ENCODE measurements at places on chromosomes 3 and 15. TPM values are rescaled to one million over a fixed set of nuclear protein-coding genes. Genes with fewer than 3 reads are reported as not detected.

GRCh38 chr3:115652738-115653137 is 29.4 kb downstream of the GAP43 start:
- H3K36me3 ChIP-seq: no peaks in the 10 kb centered on the region
- H3K27ac ChIP-seq: no peak overlapping the region
- no peak overlapping the region for H3K4me3 ChIP-seq
- DNase-seq: no peak
- no peaks in the 10 kb centered on the region for H3K4me1 ChIP-seq
- H3K27me3 ChIP-seq: no peaks in the 10 kb centered on the region

CLSTN2 gene
- 12.0 TPM for total RNA-seq

DNA sequence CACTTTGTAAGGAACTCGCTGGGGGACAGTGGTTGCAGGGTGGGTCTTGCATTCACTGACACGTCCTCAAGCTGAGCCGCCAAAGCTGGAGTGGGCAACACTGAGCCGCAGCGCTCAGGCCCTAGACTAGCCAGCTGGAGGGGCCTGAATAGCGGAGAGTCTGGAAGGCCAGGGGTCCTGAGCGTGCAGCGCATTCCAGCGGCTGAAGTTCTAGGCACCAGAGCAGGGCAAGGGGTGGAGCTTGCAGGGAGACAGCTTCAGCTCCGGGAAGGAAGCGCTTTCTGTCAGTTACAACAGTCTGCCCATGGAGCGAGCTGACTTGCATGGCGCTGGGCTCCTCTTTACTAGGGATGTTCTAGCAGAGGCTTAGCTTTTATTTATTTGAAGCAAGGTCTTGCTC is 2.7 kb downstream of the MAP6D1 start:
- peak; percentile 14 for DNase-seq
- no peaks in the 10 kb centered on the region for H3K4me1 ChIP-seq
- H3K36me3 ChIP-seq: no peaks in the 10 kb centered on the region
- no peaks in the 10 kb centered on the region for H3K27me3 ChIP-seq

GRCh38 chr15:101613130-101614000 is 38.8 kb downstream of the TM2D3 start:
- H3K27me3 ChIP-seq: no peaks in the 10 kb centered on the region
- DNase-seq: peak; percentile 91
- H3K4me3 ChIP-seq: no peak overlapping the region
- no peaks in the 10 kb centered on the region for H3K4me1 ChIP-seq
- no peak overlapping the region for H3K27ac ChIP-seq
- no peaks in the 10 kb centered on the region for H3K36me3 ChIP-seq

TPRG1 gene
- 2.7 TPM for total RNA-seq

- no peaks in the 10 kb centered on the region for H3K4me1 ChIP-seq
- H3K36me3 ChIP-seq: no peaks in the 10 kb centered on the region
- no peak overlapping the region for H3K4me3 ChIP-seq
- H3K27ac ChIP-seq: no peak overlapping the region
These were observed 60.3 kb downstream of the CMSS1 start for GRCh38 chr3:99878005-99878404.

CLN6 gene
- 36.6 TPM for total RNA-seq

DNA sequence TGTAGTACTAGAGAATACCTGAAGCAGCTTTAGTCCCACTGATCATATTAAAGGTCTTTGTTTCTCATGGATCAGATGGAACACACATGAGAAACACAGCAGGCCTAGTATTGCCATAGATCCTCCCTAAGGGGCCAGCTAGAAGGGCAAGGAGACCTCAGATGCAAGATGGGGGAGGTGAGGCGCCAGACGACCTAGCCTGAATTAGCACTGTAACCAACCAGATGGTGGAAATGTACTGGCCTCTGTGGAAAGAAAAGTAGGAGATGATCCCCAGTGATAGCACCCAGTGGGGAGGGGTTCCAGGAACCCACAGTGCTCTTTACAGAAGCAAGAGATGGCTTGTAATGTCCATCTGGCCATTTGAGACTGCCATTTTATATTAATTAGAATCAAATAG is 138.2 kb upstream of the ZNF385D start:
- no peaks in the 10 kb centered on the region for H3K4me1 ChIP-seq
- H3K27ac ChIP-seq: no peak overlapping the region
- no peak overlapping the region for H3K4me3 ChIP-seq
- no peak for DNase-seq
- H3K36me3 ChIP-seq: no peaks in the 10 kb centered on the region
- no peaks in the 10 kb centered on the region for H3K27me3 ChIP-seq

DNA sequence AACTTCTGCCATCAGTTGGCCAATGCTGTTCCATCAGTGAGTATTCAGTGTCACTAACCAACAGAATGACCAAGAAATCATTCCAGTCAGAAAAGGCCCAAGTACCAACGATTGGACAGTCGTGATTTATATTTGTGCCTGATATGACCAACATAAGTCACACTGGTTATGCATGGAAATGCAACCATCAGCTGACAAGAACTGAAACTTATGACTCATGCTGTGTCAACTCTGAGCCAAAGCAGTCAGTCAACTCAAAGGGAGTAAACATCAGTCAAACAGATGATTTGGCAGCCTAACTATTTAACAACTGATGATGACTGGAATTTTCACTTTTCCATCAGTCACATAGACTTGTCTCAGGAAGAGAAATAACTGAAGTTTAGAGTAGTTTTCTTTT is 142.4 kb downstream of the ANXA2 start:
- no peaks in the 10 kb centered on the region for H3K36me3 ChIP-seq
- DNase-seq: no peak
- no peak overlapping the region for H3K27ac ChIP-seq
- no peaks in the 10 kb centered on the region for H3K27me3 ChIP-seq
- H3K4me1 ChIP-seq: no peaks in the 10 kb centered on the region

DNA sequence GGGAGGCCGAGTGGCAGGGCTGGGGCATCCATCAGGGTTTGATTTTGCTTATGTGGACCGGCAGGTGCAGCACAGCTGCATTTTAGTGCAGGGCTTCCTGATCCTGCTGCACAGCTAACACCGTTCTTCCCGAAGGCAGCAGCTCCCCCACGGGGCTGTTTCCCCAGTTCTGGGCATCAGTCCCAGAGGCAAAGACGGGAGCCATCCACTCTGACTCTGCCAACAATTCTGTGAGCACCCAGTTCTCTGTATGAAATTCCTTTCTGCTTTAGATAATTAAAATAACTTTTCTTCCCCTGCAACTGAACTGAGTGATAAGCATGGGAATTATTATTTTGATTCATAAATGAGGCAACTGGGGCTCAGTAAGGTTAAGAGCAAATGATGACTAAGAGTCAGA is 262.9 kb upstream of the ATP10A start:
- no peak overlapping the region for H3K4me3 ChIP-seq
- H3K27ac ChIP-seq: no peak overlapping the region
- no peaks in the 10 kb centered on the region for H3K4me1 ChIP-seq
- no peaks in the 10 kb centered on the region for H3K27me3 ChIP-seq

DNA sequence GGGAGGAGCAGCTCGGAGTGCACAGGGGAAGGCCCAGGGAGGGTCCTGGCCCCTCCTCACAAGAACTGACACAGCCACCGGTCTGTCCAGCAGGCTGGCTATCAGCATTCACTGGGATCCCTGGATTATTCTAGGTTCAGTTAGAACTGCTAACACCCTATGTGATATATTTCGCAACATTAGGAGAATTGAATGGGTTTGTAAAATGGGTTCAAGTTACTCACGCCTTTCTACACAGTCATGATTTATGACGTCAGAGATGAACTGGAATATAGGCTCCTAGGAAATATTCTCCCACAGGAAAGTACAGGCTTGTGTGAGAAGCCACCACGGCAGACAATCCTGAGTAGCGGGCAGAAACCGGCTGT is 969 bp upstream of the BSN start:
- peak overlapping the region; percentile 82 for H3K4me3 ChIP-seq
- no peaks in the 10 kb centered on the region for H3K36me3 ChIP-seq
- no peak for DNase-seq
- peaks cover 11% of the 10 kb centered on the region for H3K4me1 ChIP-seq
- H3K27ac ChIP-seq: no peak overlapping the region

CCK gene
- not detected for total RNA-seq

GRCh38 chr15:101025896-101026631 is 106.9 kb downstream of the LRRK1 start:
- peaks cover 3% of the 10 kb centered on the region for H3K4me1 ChIP-seq
- H3K4me3 ChIP-seq: no peak overlapping the region
- H3K27ac ChIP-seq: no peak overlapping the region
- peak; percentile 61 for DNase-seq
- no peaks in the 10 kb centered on the region for H3K36me3 ChIP-seq

DNA sequence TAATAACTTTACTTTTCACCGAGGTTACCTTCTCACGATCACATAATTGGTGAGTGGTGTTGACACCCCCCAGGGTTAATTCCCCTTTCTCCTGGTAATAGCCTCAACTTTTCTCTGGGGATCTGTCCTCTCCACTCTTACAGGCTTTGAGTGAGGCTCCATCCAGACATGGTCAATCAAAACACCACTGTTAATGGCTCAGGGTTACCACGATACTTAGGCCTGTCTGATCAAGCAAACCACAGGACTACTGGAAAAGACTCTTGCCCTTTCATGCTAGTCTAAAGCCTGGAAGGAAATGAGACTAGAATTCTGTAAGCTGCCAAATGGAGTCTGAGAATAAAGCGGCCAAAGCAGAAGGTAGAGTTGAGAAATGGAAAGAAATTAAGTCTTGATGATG is 56.5 kb upstream of the STT3B start:
- no peak for DNase-seq
- H3K27ac ChIP-seq: no peak overlapping the region
- no peaks in the 10 kb centered on the region for H3K36me3 ChIP-seq
- no peak overlapping the region for H3K4me3 ChIP-seq
- H3K4me1 ChIP-seq: no peaks in the 10 kb centered on the region

- no peaks in the 10 kb centered on the region for H3K36me3 ChIP-seq
- H3K4me1 ChIP-seq: no peaks in the 10 kb centered on the region
- no peak overlapping the region for H3K27ac ChIP-seq
- peak; percentile 66 for DNase-seq
- H3K4me3 ChIP-seq: peak overlapping the region; percentile 45
These were observed 785 bp upstream of the MYRIP start for GRCh38 chr3:39808467-39809180.

DNA sequence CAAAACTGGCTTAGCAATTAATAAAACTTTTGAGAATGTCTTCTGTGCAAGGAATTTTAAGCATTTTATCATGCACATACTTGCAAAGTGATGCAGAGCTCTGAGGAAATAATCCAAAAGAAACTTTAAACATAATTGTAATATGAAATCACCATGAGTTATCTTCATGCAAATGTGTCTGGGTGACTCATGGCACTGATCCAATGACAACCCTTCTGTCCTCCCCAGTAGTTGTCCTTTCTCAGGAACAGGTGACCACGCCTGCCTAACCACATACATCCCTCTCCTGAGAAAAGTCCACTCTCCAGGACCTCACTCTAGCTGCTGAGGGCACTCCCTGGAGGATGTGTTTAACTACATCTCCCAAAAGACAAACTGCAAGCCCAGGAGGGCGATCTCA is 530.6 kb upstream of the IL12A start:
- no peaks in the 10 kb centered on the region for H3K36me3 ChIP-seq
- H3K27ac ChIP-seq: no peak overlapping the region
- no peaks in the 10 kb centered on the region for H3K4me1 ChIP-seq

DNA sequence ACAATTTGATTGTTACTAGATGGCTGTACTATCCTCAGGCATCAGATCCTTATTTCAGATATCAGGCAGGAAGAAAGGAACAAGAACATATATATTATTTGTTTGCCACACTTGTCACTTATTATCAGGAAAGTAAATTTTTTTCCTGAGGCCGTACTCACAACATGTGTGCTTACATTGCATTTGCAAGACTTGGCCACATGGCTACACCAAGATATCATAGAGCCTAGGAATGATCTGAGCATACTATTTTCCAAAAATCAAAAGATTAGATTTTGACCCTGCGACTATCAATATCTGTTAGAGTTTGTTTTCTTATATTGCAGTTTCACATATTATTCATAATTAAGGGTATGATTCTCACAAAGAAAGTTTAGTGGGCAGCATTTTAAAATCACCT is 426.2 kb upstream of the BCHE start:
- H3K4me3 ChIP-seq: no peak overlapping the region
- DNase-seq: no peak
- H3K36me3 ChIP-seq: no peaks in the 10 kb centered on the region
- no peaks in the 10 kb centered on the region for H3K4me1 ChIP-seq

DNA sequence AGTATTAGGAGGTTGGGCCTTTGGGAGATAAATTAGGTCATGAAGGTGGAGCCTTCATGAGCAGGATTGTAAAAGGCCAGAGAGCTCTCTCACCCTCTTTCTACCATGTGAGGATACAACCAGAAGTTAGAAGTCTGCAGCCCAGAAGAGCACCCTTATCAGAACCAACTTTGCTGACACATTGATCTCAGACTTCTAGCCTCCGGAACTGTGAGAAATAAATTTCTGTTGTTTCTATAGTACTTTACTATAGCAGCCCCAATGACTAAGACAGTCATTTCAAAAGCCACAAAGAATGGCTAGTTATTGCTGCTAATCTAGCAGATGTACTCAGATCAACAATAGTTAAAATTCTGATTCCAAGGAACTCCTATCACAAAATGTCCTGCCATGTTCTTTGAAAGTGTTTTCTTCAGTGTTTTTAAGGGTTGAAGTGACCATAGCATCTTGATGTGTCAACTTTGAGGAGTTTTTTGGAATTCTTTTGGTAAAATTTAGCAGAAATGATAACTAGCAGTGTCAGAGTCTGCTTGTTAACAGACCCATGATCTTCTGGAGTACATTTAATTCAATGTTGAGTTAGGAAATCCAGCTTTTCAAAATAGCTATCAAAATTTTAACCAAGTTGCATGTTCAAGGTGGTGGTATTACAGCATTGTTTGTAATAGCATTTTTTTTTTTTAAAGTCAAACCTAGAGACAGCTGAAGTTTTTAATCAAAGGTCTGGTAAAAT is 10.3 kb downstream of the DZIP3 start:
- no peak overlapping the region for H3K4me3 ChIP-seq
- no peaks in the 10 kb centered on the region for H3K36me3 ChIP-seq
- no peak overlapping the region for H3K27ac ChIP-seq
- H3K4me1 ChIP-seq: peaks cover 4% of the 10 kb centered on the region
- no peak for DNase-seq

ZIC4 gene
- total RNA-seq: not detected

DNA sequence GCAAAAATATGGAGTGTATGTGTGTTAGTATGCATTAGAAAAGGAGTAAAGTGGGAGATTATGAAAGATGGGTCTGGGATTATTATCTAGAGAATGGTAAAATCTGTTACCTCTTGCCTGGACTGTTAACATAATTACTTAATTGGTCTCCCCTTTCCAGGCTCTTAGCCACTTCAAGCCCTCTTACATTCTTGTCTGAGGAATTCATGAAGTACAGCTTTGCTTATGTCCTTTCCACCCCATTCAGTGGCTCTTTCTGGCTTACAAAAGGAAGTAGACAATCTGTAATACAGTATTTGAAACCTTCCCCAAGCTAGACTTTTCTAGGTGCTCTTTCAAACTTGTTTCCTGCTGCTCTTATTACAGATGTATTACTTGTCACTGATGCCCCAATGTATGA is 129.8 kb downstream of the MBNL1 start:
- H3K4me3 ChIP-seq: no peak overlapping the region
- H3K27ac ChIP-seq: no peak overlapping the region
- H3K27me3 ChIP-seq: no peaks in the 10 kb centered on the region
- DNase-seq: no peak
- H3K4me1 ChIP-seq: no peaks in the 10 kb centered on the region

NUP210 gene
- total RNA-seq: 22.9 TPM

GRCh38 chr15:62275831-62276230 is 110.7 kb upstream of the C2CD4B start:
- no peak overlapping the region for H3K27ac ChIP-seq
- no peaks in the 10 kb centered on the region for H3K27me3 ChIP-seq
- H3K36me3 ChIP-seq: no peaks in the 10 kb centered on the region
- no peaks in the 10 kb centered on the region for H3K4me1 ChIP-seq
- no peak overlapping the region for H3K4me3 ChIP-seq

B3GALNT1 gene
- total RNA-seq: 25.7 TPM
